ENCODE measurements at places on chromosomes 12 and 14. TPM values are rescaled to one million over a fixed set of nuclear protein-coding genes. Genes with fewer than 3 reads are reported as not detected.

SOX5 gene
- 4.9 TPM for total RNA-seq

FAM90A1 gene
- total RNA-seq = not detected

GDF3 gene
- total RNA-seq = not detected

FBLN5 gene
- total RNA-seq = 151 TPM

WSCD2 gene
- total RNA-seq = 0.43 TPM

FOXN4 gene
- not detected for total RNA-seq

DNAJC22 gene
- 18.3 TPM for total RNA-seq

PYGL gene
- total RNA-seq = 24.3 TPM

PLEKHG3 gene
- 42.0 TPM for total RNA-seq

GRCh38 chr12:74491374-74491773 is 46.3 kb upstream of the ATXN7L3B start:
- no peak for DNase-seq

DNA sequence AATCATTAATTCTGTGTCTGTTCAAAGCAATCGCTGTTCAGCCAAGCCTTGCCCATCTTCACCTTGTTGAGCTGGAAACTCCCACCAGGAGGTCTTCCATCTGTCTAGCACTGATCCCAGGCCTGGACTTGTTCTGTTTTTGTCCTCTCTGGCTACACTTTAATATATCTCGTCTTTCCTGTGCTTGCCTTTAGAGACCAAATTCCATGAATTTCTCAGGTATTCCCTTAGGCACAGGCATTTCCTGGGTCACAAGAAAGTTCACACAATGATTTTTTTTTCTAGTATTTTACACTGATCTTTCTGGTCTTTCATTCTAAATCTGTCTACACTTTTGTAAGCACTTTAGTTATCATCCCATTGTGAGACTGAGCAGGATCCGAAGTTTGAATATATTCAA is 116.4 kb upstream of the CCND2 start:
- no peak for DNase-seq

DNA sequence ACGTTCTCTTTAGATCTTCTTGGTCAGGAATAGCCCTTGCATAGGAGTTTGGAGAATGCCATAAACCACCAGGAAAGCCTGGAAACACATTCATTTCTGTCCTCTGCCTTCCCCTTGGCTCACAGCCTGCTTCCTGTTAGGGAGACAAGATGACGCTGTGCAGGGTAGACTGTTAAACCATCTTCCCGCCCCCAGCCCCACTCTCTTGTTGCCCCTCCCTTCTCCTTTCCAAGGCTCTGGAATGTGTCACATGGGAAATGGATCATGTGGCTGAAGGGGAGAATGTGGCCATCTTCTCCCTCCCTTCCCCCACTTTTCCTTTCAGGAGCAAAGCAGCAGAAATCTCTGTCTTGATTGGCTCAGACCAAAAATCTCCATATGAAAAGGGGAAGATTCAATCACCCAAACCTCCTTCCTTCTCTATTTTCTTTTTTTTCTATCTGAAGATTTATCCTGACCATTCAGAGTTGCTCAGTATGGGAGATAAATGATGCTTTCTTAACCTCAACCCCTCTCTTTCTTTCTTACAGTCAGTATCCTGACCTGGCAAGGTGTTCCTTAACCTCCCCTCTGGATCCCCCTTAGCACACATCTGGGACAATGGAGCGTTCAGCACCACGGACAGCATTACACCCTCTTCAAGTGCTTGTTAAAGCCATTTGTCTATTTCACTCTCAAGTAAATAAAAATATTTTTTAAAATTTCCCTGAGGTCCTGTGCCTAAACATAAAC is 11.4 kb downstream of the GPR19 start:
- no peak for DNase-seq

- no peak for DNase-seq
Observed at GRCh38 chr14:90613453-90613852, 202.8 kb downstream of the TTC7B start.

- no peak for DNase-seq
Observed at GRCh38 chr12:69055280-69055679, 122.3 kb upstream of the CPM start.

GRCh38 chr12:53054112-53054878 is 4.4 kb downstream of the TNS2 start:
- peak; percentile 98 for DNase-seq

GRCh38 chr14:74518221-74518620 is 24.7 kb downstream of the ISCA2 start:
- no peak for DNase-seq

GRCh38 chr14:71206766-71207371 is 299.6 kb downstream of the PCNX1 start:
- DNase-seq = peak; percentile 44

DNA sequence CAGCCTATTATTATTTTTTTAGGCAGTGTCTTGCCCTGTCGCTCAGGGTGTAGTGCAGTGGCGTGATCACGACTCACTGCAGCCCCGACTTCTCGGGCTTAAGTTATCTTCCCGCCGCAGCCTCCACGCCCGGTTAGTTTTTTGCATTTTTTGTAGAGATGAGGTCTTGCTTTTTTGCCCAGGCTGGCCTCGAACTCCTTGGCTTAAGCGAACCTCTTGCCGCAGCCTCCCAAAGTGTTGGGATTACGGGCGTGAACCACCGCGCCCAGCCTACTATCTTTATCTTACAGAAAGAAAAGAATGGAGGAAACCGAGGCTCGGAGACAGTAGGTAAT is 507 bp upstream of the PTPN11 start:
- DNase-seq = no peak

DNA sequence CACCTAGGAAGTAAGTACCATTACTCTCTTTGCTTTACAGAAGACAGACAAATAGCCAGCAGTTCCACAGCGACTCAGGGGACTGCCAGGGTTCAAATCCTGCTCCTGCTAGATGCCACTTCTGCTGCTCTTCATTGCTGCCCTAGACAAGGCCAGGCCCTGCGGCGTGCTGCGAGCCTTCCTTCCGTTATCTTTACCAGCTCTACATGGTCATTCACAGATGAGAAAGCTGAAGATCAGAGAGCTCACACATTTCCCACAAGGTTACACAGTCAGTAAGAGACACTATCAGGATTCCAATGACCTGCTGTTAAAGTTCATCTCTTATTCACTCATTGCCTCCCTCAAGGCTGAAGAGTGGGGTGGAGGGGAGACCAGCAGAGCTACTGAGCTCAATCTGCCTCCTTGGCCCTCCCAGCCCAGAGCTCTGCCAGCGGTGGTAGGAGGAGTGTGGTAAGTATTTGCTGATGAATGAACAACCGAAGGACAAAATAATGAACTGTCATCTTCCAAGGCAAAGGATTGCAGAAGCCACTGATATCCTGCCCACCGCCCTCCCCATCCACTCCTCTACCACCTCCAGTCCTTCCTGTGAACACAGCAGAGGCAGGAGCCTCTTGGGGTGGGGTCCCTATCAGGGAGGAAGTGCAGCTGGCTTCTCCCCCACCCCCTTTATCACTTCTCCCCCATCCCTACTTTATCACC is 14.6 kb upstream of the HDAC7 start:
- DNase-seq = no peak

- no peak for DNase-seq
Observed at GRCh38 chr12:2680676-2681039, 114.1 kb upstream of the FKBP4 start.

- DNase-seq = peak; percentile 40
Observed at GRCh38 chr12:62933602-62934238, 1.2 kb downstream of the PPM1H start.

DNA sequence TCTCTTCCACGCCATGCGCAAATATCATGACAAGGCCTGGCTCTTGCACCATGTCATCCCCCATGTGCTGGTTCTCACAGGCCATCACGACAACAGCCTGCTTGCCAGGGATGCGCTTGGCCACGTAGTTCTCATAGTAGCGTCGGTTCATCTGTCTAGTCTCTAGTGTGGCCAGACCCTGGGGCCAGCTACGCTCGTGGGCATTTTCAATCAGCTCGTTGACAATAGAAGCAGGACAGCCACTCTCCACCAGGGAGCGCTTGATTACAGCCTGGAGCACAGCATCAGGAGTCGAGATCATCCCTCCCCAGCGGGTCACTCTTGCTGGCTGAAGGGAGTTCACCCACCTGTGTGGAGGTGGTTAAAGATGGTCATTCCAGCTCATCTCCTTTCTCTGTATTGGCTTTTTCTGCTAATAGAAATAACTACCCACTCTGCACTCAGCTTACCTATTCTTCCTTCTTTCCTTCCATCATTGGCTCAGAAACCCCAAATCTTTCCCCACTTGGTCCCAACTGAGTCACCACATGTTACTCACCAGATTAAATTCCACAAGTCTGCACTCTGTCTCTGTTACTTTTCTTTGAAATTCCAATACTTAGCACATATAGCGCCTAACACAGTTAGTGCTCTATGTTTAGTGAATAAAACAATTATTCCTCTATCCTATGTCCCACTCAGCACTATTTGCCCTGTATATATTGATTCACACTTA is 15.1 kb downstream of the RNF41 start:
- peak; percentile 58 for DNase-seq

GRCh38 chr14:62143245-62143644 is 381.0 kb downstream of the SNAPC1 start:
- no peak for DNase-seq

DNA sequence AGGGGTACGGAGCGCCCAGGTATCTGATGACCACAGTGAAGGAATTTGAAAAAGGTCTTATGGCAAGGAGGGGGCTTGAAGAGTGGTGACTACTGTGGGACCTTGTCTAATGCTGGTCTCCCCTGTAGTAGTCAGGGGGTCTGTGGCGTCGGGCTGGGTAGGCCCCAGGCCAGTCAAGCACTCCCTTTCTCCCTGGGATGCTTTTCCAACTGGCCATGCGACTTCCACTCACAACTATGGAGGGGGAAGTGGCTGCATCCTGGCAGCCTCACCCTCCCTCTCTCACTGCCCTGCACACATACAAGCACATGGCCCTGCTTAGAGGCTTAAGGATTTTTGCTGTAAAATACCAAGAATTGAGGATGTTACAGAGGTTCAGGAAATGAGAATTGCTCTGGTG is 4.1 kb downstream of the TSPAN11 start:
- no peak for DNase-seq

DNA sequence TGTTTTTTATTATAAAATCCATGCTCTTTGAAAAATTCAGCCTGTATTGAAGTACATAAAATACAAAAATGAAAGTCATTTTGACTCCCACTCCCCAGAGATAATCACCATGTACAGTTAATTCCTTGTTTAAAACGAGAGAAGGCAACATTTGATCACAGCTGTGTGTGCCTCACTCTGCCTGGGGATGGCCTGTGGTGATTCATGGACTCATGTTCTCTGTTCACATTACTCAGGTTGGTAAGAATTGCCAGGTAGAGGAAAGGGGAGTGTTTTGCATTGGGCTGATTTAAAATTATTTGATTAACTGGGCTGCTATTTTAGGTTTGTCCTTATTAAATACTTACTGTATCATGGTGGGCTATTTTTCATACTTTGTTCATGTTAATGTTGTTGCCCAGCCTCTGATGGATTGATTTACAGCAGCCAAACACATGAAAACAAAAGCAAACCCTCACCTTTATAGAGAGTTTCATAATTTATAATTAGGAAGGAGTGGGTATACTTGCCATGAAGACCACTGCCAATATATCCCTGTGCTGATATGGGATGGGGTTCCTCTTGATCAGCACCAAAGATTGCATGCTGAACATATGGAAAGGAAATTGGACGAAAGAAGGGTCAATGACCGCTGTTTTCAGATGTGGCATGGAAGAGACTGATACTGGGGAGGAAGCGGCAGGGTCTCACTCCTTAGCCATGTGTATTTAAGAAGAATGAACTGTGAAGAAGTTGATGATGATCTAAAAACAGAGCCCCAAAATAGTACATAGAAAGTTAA is 3.0 kb downstream of the ZBTB1 start:
- peak; percentile 20 for DNase-seq

GRCh38 chr12:98126637-98127335 is 388.6 kb upstream of the TMPO start:
- DNase-seq = peak; percentile 64

DNA sequence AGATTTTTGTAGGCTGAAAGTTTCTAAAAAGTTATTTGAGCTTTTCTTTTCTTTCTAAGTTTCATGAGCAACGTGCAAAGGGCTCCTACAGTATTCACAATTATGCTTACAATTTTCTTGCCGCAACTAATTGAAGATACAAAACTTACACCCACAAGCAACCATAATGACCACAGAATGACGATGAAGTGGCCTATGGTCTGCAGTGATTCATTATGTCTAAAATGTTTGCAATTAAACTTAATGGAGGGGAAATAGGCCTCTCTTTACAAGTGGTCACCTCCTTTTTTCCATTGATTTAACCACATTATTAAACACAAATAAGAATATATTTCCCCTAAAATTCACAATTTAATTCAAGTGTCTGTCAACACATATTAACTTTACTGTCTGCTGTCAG is 732.6 kb upstream of the FLRT2 start:
- no peak for DNase-seq

- DNase-seq = no peak
Observed at GRCh38 chr12:78703820-78704525, 160.6 kb upstream of the SYT1 start.

GRCh38 chr12:119292893-119293630 is 41.5 kb upstream of the CCDC60 start:
- no peak for DNase-seq

- no peak for DNase-seq
Observed at GRCh38 chr12:19833775-19834501, 394.6 kb downstream of the AEBP2 start.

DNA sequence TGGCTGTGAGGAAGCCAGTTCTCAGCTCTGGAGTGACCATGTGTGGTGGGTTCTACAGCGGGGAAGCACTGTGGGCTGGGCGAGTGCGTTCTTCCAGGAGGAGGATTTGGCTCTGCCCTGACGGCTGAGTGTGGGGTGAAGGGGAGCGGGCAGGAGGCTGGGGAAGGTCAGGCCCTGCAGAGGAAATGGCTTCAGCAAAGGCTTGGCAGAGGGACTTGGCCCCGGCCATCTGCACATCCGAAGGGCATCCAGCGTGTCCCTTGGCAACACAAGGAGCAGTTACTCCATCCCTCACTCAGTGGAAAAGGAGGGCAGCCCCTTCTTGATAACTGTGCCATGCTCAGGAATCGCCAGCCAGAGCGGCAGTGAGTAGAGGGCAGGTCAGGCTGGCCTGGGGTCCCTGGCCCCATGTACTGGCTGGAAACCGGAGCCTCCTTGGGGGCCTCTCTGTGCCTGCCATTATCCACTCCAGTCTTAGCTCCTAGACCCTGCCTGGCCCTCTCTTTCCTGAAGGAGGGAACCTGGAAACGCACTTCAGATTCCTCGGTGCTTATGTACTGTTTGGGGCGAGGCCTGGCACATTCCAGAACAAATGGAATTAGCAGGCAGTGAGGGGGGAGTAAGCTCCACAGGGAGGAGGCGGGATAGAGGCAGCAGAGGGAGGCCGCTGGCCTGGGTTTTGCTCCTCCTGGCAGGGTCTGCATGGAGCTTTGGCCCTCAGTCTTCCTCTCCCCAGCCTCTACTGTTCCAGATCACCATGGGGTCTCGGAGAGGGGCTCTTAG is 133.6 kb upstream of the NCOR2 start:
- DNase-seq = peak; percentile 90
